ENCODE measurements at places on chromosomes 12 and 14.

GRCh38 chr12:6468283-6468575 lies 2.2 kb downstream of the VAMP1 start:
- no peak for DNase-seq

DNA sequence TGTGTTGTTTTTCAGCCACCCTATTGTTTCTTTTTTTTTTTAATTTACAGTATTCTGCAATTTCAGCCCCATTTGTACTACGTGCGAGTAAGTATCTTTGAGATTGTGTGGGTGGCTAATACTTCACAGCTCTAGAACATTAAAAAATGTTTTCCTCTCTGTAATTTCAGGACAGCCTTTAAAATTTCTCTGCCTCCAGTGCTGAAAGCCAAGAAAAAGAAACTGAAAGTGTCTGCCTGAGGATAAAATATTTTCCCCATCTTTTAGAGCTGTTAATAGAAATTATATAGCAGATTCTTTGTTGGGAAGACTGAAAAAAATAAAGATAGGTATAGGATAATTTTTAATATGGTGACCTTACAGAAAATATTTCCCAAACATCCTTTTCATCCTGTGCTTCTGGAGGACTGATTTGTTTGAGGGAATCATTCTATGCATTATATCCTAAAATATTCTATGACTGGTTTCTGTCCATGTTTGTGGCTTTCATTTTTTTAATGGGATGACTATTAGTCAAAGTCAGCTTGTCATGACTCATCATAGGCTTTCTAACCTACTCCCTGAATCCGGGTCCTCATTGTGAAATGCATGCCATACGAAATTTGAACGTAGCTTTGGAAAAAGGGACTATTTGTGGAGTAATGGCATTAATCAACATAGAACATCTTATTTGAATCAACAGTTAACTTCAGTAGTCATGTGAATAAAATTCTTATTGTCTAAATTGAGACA lies 10.8 kb upstream of the TCTN2 start:
- peak; percentile 82 for DNase-seq

DNA sequence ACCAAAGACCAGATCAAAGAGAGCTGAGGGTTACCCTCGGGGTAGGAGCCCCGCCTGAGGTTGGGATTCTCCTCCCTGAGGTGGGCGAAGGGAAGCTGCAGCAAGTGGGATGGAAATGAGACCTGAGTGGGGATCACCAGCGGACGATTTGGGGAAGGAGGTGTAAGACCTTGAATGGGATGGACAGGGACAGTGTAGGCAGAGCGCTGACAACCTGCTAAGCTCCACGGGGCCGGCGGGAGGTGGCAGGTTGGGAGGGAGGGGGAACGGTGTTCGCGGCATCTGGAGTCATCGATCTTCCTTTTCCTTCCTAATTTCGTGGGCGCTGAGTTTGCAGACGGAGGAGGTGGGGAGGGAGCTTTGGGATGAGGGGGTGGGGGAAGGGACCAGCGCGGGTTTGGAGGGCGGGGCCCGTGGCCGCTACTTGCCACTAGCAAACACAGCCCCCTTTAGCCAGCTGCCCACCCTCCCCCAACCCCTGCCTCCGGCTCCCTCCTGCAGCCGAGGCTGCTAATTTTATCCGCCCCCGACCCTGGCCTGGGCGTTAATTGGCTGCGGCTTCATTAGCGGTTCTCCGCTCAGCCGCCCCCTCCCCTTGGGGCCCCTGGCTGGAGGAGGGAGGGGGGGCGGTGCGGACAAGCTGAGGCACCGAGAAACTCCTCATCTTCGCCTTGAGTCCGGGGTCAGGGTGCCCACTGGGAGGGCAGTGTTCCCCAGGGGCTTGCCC lies 2.8 kb upstream of the SHMT2 start:
- no peak for DNase-seq

DNA sequence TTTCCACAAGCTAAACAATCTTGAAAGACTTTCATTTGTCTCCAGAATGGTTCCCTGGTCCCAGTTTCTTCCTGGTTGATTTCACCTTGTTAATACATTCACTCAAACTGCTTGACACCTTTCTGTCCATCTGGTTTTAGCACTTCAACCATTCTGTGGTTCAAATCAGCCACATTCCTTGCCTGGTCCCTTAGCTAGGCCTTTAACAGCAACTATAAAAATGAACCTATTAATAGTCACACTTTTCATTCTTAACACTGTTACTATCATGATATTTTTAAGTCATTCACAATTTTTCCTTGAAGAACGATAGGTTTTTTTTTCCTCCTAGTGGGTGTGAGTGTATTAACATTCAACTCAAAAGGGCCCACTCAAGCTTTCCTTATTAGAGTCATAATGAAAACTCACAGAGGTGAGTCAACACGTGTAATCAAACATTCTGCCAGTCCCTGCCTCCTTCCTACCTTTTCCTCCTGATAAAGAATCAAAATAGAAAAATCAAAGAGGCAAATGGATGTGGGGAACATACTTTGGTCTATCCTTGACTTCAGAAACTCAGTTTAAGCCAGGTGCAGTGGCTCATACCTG lies 34.4 kb upstream of the CCNT1 start:
- no peak for DNase-seq

DNA sequence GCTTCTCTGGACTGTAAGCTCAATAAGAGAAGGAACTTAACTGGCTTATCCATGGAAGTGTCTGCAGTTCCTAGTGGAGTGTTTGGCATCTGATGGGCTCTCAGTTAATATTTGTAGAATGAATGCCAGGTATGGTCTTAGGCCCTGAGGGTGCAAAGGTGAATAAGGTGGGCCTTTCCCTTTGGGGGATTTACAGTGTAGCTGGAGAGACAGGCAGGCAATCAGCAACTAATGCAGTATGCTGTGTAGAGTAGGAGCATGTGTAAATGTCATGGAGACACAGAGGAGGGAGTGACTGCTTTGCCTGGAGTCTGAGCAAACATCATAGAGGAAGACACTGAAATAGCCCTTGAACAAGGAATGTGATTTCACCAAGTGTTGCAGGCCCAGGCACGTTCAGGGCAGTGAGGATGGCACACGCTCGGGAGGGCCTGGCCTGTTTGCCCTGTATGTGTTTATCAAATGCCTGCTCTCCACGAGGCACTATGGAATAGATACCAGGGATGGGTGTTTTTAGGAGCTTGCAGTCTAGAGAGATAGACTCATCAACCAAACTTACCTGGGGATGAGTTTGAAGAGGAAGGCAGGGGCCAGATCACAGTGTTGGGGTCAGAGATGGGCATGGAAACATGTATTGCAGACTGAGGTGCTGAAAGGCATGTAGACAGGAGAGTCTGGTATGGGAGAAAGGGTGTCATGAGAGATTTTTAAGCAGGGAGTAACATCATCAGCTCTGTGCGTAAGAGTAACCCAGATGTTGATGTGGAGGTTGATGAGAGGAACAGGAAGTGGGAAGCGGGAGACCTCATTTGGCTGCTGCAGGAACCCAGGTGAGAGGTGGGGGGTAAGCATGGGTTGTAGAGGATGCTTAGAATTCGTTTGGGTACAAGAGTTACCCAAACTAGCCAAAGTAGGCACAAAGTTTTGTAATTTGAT lies 54.1 kb downstream of the PLXNC1 start:
- no peak for DNase-seq

DNA sequence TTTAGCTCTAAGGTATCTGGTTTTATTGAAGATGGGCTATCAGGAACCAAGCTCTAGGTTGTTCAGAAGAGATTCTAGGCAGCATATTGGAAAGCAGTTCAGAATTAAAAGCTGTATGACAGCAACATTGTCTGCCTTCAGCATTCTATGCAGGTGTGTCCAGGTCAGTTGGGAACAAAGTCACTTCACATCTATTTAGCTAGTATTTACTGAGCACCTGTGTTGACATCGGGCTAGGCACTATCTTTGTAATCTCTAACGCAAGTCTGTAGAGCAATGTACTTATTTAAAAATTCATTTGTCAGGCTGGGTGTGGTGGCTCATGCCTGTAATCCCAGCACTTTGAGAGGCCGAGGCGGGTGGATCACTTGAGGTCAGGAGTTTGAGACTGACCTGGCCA lies 6.8 kb upstream of the EID3 start:
- no peak for DNase-seq

DNA sequence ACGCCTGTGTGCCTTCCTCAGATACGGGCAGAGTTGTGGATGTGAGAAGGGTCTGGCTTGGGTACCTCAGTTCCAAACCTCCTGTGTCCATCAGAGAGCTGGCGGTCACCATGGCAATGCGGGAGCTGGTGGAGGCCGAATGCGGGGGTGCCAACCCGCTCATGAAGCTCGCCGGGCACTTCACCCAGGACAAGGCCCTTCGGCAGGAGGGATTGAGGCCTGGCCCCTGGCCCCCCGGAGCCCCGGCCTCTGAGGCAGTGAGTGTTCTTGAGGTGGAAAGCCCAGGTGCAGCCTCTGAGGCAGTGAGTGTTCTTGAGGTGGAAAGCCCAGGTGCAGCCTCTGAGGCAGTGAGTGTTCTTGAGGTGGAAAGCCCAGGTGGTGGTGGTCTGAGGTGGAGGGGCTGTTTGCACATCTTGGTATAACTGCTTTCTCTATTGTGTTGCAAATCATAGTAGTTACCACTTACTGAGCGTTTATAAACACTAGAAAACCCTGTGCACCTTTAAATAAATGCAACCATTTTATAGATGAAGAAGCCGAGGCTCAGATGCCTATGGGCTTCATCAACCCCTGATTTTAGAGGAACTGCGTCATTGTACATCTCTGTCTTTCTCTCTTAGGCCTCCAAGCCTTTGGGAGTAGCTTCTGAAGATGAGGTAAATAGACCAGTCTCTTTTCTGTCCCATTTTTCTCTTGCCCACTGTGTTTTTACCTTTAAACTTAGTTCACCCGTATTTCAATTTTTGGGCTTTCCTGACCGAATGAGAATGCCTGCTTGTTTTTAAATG lies 976 bp downstream of the PEX5 start:
- no peak for DNase-seq

DNA sequence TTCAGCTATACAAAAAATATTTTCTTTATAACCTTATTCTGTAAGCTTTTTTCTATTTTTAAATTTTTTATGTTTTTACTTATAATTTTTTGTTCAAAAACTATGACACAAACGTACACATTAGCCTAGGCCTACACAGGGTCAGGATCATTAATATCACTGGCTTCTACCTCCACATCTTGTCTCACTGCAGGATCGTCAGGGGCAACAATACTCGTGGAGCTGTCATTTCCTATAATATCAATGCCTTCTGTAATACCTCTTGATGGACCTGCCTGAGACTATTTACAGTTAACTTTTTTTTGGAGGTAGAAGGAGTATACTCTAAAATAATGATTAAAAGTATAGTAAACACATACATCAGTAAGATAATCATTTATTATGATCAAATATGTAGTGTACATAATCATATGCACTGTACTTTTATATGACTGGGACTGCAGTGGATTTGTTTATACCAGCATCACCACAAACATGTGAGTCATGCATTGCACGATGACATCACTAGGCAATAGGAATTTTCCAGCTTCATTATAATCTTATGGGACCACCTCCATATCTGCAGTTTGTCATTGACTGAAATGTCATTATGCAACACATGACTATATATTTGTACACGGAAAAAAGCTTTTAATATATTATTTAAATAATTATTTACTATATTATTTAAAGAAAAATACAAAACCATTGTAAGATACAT lies 18.5 kb upstream of the PMCH start:
- no peak for DNase-seq

GRCh38 chr12:3266638-3267037 lies 189.5 kb downstream of the TSPAN9 start:
- no peak for DNase-seq

GRCh38 chr12:112409064-112409905 lies at the start of gene RPL6:
Gene RPL6 (minus strand): TSS chr12:112409605. CDS start chr12:112408656, 949 bp downstream.
- peak; percentile 73 for DNase-seq

GRCh38 chr12:85626001-85626783 lies 210.0 kb downstream of the RASSF9 start:
- peak; percentile 47 for DNase-seq

- DNase-seq: no peak
Observed at GRCh38 chr14:37340353-37340752, 142.6 kb downstream of the MIPOL1 start.

- DNase-seq: no peak
Observed at GRCh38 chr12:26627335-26627734, 205.7 kb downstream of the ITPR2 start.

DNA sequence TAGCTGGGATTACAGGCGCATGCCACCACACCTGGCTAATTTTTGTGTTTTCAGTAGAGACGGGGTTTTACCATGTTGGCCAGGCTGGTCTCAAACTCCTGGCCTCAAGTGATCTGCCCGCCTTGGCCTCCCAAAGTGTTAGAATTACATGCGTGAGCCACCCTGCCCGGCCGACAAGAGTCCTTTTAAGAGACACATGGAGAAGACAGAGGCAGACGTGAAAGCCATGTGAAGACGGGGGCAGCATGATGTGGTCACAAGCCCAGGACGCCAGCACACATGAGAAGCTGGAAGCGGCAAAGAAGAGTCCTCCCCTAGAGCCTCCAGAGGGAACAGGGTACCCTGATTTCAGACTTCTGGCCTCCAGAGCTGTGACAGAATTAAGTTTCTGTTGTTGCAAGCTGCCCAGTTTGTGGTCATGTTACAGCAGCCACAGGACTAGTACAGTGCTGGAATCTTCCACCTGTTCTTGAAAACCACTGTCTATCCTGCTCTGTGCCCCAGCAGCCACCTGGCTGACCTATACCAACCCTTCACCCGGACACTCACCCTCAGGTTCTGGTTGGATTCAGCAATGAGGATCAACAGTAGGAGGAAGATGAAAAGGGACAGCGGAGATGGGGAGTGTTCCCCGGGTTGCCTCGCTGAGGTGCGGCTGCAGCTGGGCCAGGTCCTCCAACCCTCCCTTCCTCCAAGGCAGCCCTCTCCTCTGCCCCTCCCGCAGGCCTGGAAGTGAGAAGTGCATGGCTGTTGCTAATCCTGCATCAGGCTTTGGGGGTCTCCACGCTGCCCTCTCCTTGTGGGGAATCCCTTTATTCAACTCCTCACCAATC lies 16.9 kb downstream of the VPS37B start:
- DNase-seq: no peak

DNA sequence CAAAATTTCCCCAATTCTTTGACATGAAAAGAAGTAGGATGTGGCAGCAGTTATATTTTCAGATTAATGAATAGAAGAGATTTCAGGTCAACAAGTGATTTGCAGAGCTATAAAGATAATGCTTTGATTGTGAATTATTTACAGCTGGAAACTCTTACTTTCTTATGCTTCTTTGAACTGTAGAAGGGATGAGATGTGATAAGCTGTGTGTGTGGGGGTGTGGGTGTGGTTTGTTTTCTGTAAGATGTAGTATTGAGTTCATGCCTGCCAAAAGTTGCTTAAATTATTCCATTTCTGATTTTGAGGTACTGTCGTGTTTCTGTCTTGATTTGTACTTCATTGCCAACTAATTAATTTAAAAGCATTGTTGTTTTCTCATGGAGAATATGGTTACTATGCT lies 22.7 kb downstream of the AEBP2 start:
- DNase-seq: no peak

DNA sequence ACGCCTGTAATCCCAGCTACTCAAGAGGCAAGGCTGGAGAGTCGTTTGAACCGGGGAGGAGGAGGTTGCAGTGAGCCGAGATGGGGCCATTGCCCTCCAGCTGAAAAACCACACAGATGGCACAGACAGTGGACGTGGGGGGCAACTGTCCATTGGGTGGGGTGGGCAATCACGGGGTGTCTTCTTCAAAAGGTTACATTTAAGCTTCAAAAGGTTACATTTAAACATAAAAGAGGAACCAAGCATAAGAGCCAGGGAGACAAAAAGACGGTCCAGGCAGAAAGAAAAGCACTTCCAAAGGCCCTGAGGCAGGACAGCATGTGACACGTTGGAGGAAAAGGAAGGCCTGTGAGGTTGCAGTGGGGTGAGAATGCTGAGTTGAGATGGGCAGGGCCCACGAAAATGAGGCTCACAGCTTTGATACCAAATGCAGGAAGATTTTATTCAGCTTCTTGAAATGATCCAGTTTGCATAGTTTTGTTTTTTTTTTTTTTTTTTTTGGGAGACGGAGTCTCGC lies 10.7 kb downstream of the SCARB1 start:
- no peak for DNase-seq

- no peak for DNase-seq
Observed at GRCh38 chr12:130081117-130081805, 81.0 kb upstream of the FZD10 start.
